ENCODE measurements at places on chromosomes 2 and 18.

DNA sequence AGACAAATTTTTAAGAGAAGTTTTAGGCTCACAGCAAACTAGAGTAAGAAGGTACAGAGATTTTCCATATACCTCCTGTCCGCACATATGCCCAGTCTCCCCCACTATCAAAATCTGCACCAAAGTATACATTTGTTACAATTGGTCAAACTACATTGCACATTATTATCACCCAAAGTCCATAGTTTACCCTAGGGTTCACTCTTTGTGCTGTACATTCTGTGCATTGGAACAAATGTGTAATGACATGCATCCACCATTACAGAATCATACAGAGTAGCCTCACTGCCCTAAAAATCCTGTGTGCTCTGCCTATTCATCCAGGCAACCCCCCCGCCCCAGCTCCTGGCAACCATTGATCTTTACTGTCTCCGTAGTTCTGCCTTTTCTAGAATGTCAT, 61.7 kb upstream of the SPRED2 start:
- DNase-seq, result no peak

DNA sequence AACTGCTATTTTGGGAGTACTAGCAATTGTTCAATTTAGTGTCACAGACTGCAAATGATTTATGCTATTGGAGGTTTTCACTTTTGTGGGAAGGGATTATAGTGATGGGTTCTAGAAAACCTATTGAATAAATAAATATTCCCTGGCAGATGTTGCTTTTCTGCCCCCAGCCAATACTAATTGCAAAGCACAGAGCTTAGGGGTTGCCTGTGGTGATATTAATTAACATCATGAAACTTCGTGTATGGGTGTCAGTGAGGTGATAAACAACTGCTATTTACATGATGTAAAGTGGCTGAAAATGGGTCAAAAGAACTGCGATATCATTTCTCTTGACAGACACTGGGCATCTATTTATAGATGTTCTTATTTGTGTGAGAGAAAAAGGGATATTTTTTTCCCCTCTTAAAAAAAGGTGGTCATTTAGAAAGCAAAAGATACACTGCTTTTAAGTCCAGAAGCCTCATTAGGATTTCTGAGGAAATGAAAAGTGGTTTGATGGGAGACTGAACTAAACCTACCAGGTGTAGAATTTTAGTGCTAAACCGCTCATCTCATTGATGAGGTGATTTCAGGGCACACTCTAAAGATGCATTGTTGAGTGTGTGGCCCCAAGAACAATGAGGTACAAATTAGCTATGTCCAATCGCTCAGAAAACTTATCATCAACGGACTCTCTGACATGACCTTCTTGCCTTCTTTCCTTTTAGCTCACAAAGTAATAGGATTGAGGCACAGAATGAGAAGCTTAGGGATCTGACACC, 116.7 kb upstream of the CHST9 start:
- DNase-seq, result no peak

- DNase-seq, result no peak
Measured at GRCh38 chr18:11391661-11392060, 217.7 kb upstream of the SLC35G4 start.

DNA sequence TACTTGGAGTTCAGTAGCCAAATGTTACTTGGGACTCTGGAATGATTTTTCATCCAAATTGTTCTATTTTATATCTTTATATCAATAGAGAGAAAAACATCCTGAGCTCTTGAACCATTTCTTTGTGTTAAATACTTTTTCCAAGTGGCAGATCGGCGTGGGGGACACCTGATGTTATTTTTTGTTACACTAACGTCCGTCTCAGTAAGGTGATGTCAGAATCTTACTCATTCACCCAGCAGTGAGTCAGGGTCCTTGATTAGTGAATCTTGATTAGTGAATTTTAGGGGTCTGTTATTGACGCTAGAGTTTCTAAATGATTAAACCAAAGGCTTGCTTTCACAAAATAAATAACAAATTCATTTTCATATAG, 1.7 kb downstream of the MIB1 start:
- DNase-seq, result no peak

DNA sequence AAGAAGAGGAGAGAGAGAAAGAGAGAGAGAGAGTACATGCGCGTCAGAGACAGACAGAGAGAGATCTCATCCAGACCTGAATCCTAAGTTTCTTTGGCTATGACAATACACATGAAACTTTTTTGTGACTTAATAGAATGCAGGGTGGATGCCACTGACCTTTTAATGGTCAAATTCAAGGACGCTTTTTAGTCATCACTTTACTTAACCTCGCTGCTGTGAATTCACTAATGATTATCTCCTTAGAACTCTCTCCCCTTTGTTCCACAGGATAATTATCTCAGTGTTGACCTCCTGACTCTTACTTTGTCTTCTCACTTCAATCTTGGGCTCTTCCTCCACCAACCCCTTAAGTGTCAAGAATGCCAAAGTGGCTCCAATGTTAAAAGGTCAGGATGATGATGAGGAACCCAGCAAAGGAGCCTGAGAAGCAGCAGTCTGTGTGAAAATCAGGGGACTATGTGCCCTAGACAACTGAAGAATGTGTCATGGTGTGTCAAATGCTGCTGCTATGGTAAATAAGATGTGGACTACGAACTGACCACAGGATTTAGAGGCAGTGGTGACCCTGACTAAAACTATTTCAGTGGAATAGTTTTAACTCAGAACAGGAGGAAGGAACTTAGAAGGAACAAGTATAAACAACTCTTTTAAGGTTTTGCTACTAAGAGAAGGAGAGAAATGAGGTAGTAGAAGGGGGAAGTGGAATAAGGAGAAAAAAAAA, 382.1 kb downstream of the ZEB2 start:
- DNase-seq, result no peak

DNA sequence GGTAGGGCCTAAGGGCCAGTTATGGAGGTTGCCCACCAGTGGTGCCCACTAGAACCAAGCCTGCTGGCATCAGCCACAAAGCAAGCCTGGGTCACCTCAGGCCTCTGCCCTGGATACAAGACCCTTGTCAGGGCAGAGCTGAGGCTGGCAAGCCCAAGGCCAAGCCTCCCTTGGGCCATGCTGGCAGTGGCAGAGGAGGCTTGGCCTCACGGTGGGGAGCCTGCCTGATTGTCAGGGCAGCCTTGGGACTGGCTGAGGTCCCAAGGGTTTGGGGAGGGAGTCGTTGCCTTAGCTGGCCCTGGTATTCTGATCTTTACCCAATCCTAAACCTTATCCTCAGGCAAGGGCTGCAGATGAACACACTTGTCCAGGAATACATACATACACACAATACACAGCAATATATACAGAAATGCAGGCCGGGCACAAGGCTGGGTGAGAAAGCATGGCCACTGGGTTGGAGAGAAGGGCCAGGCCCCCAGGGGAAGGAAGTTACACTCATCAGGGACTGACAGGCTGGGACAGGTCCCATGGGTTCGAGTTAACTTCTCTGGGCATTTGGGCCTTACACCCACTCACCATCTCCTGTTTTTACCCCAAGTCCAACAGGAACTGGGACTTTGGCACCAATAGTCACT, 21.0 kb downstream of the CCT7 start:
- DNase-seq, result no peak

DNA sequence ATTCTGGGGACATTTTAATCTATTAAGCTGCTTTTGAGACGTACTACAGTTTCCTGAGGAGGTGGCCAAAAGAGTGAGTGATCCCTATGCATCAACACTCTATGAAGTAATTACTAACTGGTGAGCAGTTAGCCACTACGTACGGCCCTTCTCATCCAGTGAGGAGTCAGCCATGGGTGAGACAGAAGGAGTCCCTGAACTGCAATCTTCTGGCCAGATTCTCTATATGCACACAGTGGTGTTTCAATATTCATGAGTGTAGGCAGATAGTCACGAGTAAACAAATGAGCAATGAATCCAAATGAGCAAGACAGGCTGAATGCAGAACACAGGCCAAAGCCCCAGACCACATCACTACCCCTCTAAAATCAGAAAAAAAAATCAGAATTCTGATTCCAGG, 29.8 kb upstream of the TMEM214 start:
- no peak for DNase-seq

DNA sequence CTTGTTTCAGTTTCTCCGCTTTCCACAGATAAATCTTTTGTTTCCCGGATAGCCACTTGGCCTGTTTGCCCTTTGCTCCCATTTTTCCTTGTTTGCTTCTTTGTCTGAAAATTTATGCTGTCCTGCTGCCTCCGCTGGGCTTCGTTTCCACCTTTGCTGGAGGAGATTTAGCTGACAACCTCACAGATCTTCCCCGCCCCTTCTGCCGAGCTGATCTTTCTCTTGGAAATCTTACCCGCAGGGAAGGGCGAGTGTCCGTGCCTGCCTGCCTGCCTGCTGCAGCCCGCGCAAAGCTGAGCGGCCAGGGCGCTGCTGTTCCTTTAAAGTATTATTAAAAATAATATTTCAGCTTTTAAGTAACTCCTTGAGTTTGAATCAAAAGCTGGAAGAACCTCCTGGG, 1.4 kb upstream of the XRCC5 start:
- no peak for DNase-seq

GRCh38 chr2:241445426-241445825, 63.0 kb downstream of the STK25 start:
- DNase-seq, result no peak

DNA sequence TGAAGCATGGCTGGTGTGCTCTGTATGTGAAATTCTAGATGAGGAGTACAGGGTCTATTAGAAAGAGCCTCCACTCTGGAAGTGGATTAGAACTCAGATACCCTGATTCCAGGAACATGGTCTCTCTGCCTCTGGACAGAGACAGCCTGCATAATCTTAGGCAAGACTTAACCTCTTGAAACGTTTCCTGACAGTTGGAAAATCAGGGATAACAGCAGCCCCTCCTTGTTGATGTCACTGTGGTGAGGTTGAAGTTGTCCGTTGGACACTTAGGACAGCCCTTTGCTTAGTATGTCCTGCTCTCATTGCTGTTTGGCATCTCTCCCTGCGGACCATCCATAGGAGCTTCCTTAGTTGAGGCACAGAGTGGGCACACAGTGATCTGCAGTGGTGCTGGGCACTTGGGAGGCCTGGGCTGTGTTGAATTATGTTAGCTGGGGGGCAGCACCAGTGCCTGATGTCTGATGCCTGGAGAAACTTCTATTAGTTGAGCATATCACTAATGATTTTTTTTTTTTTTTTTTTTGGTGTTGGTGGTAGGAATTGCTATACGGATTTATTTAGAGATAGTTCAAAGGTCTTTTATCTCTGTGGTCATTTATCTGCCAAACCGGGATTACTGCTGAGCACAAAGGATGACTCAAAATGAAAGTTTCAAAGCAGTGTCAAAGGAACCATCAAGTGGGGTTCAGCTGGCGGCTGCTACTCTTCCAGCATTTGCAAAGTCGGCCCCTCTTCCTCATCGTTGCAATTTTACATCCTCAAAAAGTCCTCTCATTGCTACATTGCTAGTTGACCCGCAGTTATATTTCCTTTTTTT, 28.8 kb downstream of the SETBP1 start:
- no peak for DNase-seq

GRCh38 chr2:81195774-81196382, 891.3 kb upstream of the LRRTM1 start:
- no peak for DNase-seq

DNA sequence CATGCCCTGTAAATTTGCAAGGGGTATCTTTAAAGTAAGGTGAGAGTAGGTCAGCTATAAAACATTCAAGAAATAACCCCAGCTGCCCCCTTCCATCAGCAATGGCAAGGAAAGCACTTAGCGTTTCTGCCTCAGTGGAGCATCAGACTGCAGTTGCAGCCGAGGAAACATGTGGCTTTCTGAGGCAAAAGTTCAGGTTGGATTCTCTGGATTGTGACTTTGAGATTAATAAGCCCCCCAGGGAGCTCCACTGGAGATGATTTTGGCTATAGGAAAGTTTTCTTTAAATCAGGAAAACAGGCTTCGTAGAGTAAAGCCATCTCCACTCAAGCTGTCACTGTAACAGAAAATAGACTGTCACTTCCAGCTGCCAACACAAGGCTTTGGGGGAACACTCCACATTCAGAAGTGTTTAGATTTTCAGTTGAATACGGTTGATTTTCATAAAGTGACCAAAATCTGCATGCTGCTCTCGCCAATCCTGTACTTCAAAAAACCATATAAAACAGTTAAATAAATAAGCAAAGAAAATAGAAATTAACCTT, 15.3 kb upstream of the RIT2 start:
- no peak for DNase-seq

DNA sequence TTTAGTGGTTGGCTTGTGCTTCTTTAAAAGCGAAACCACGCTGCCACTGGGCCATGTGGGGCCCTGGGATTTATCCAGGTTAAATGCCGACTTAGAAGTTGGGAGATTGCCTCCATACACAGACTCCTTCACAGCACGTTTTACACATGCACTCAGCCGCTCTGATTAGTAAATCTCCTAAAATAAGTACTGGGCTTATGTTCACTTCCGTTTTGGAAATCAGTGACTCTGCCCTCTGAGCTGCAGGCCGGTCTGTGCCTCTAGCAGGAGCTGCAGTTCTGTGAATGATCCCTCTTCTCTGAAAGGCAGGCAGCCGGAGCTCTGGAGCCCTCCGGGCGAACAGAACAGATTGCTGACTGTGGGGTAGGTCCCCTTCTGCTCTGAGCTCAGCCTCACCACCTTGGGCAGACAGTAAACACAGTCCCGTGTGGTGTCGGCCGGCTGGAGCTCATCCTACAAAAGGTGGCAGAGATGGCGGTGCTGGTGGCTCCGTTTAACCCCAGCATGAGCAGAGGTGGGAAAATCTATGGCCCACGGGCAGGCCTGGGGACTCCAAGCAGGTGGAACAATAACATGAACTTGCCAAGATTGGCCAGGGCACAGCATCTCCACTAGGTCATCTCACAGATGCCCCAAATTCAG, 9.8 kb upstream of the RAB17 start:
- DNase-seq, result no peak

DNA sequence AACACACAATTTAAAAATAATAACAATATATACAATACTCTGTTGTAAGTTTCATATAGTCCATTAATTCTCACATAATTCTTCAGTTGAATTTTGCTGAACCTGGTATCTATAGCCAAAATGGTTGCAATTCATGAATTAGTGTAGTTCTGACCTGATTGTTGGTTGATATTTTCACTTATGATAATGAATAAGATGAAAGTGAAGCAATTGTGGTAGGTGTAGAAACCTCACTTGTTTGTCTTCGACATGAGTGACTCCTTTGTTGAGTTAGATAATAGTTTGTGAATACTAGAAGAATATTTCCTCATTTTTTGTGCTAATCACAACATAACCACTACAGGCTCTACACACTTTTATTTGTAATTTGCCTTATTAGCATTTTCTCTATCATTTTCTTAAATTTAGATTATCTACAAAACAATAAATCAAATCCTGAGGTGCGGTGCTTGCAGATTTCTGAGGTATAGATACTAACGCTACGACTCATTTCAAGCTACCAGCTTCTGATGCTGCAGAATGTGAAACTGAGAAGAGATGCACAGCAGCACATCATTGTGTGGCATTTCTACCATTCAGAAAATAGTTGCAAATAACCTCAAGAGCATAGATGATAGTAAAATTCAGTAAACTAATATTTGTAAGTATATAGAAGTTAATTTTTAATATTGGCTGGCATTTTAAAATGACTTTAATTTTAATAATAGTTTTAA, 117.9 kb downstream of the KCNH7 start:
- DNase-seq, result no peak

GRCh38 chr2:216877085-216877484, 17.2 kb upstream of the TNP1 start:
- no peak for DNase-seq

- no peak for DNase-seq
Measured at GRCh38 chr2:188292348-188293239, 920 bp downstream of the GULP1 start.
